CD4-positive, alpha-beta T cell treated with Interleukin-4 for 1 hour (primary cell): ENCODE measurements at places on chromosomes 6 and 20.

DNA sequence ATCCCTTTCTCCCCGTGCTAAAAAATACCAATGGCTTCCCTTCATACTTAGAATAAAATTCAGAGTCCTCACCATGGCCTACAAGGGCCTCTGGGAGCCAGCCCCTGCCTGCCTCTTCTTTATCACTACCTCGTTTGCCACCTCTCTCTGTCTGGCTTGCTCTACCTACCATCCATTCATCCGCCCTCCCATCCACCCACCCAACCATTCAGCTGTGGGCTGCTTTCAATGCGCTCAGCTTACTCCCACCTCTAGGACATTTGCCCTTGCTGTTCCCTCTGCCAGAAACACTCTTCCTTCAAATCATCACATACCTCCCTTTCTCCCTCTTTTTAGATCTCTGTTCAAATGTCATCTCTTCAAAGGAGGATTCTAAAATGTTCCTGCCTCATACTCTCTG is 44.4 kb downstream of the PACSIN1 start:
- no peak for DNase-seq

GRCh38 chr6:4797587-4797986 is 21.4 kb downstream of the CDYL start:
- no peak for DNase-seq

GRCh38 chr6:51203504-51203903 is 384.8 kb downstream of the TFAP2B start:
- no peak for DNase-seq

GRCh38 chr6:108735310-108736001 is 112.8 kb upstream of the ARMC2 start:
- DNase-seq, result no peak

- DNase-seq, result no peak
These were observed 14.3 kb downstream of the CRNKL1 start for GRCh38 chr20:20037960-20038359.

DNA sequence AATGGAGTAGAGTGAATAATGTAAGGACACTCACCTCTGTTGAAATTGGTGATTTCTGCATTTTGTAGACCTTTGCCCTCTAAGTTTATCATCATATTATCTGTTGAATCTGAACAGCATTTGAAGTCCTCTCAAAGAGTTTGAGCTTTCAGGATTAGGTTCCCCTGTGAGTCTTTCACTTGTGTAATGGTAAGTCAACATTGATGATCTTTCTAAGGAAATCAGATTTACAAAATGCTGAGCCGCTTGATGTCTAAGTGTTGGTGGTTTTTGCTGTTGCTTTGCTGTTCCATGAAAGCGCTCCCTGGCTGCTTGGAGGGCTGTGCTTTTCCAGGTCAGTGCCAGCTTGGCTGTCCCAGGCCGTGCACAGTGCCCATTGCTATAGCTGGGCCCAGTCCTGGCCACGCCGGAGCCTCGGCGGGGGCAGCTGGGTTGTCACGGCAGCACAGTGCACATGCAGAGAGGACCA is 33.8 kb upstream of the KIF25 start:
- no peak for DNase-seq

DNA sequence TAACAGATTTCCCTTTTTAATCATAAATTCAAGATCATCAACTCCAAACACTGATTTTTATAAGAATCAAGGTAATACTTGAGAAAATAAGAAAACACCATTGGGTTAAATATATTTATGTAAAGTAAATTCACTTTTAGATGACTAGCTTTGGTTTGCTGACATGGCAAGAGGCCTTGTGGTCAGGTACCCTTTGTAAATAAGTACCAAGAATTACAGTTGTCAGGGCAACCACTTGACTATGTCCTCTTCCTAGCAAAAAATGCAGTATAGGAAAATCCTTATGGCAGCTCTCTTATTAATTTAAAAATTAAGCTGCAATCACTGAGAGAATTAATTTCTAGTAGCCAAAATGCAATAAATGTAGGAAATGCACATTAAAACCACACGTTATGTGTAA is 153.8 kb downstream of the INSM1 start:
- no peak for DNase-seq

GRCh38 chr6:142819603-142820337 is 125.2 kb downstream of the HIVEP2 start:
- no peak for DNase-seq

DNA sequence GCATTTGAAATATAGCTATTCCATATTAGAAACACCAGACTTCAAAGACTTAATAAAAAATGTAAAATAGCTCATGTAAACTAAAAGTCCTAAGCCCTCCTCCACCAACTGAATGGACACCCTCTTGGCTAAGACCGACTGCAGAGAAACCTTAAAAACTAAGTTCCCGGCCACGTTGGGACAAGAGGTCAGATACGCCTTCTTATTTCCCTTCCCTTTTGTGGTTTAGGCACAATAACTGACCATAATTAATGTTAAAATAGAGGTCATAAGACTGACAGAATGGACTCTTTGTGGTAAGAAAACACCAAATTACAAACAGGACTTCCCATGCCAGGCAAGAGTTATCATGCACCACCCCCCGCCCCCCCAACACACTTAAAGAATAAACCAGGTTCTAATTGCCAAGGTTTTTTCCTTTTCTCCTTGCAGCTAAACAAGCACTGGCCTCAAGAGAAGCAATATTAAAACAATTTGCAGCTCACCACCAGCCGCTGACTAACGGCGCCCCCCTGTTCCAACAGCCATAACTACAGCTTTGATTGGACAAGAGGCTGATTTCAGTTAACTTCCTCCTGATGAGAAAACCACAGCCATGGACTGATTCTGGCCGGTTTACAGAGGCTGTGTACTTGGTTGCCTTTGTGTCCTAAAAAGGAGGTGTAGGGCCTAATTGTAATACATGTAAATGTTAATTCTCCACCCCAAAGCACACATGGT is 10.7 kb upstream of the LAMP5 start:
- DNase-seq, result no peak

GRCh38 chr20:36043892-36044515 is 75.6 kb downstream of the CNBD2 start:
- no peak for DNase-seq

DNA sequence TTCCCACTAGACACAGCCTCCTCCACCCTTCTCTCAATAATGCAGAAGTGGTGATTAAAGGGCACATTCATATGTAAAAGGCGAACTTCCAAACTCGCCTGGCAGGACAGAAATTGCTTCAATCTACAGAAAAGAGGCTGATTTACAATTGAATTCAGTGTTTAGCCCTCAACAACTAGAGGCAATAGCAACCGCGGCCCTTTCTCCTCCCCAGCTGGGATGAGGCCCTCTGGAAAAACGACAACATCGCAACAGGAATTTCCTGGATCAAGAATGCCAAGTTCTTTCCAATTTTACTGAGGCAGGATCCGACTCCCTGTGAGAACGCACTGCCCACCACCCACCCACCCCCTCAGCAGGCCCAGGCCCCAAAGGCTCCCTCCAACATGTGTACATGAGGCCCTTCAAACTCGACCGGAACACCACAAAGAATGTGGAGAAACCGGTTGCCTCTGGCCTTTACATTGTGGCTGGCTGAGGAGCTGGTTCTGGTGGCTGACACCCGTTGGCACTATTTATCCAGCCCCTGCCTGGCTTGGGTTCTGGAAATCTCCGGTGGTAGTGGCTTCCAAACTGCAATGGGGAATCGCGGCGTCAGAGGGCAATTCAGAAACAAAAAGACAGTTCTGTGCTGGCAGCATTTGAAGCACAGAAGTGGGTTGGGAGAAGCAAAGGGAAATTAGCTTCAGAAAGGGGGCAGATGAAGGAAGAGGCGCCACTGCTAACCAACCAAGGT is 36.8 kb downstream of the ZMYND8 start:
- no peak for DNase-seq

GRCh38 chr6:166365221-166365620 is 17.5 kb downstream of the MPC1 start:
- no peak for DNase-seq

- DNase-seq, result no peak
These were observed 32.7 kb upstream of the MANEA start for GRCh38 chr6:95544517-95545225.

DNA sequence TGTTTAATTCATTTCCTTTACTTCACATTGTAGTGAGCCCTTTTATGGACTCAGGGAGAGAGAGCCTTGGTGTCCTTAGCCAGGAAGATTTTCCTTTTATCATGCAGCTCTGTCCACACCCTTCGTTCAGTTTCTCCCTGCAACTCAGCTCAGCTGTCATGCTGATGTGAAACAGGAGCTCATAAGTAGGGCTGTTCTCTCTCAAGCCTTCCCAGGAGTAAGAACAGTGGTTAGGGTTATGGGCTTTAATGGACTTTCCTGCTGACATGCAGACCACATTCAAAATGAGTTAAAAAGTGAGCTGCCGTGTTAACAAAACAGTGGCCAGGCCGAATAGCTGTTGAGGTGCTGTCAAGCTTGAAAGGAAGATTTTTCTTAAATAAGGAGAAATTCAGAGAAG is 104.1 kb downstream of the BCKDHB start:
- DNase-seq, result no peak

GRCh38 chr6:118309337-118310093 is 238.6 kb upstream of the PLN start:
- no peak for DNase-seq

DNA sequence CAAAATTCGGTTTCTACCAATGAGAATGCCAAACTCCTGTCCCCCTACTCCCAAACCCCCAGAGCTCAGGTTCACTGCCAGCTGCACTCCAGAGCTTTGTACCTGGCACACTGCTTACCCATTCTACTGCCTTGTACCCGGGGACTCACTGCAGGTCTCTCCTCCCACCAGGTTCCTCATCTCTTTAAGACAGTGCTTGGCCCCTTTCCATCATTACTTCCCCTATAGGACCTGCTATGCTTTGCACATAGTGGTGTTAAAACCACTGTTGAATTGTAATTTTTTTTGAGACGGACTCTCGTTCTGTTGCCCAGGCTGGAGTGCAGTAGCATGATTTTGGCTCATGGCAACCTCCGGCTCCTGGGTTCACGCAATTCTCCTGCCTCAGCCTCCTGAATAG is 25.9 kb downstream of the LYRM4 start:
- DNase-seq, result no peak

DNA sequence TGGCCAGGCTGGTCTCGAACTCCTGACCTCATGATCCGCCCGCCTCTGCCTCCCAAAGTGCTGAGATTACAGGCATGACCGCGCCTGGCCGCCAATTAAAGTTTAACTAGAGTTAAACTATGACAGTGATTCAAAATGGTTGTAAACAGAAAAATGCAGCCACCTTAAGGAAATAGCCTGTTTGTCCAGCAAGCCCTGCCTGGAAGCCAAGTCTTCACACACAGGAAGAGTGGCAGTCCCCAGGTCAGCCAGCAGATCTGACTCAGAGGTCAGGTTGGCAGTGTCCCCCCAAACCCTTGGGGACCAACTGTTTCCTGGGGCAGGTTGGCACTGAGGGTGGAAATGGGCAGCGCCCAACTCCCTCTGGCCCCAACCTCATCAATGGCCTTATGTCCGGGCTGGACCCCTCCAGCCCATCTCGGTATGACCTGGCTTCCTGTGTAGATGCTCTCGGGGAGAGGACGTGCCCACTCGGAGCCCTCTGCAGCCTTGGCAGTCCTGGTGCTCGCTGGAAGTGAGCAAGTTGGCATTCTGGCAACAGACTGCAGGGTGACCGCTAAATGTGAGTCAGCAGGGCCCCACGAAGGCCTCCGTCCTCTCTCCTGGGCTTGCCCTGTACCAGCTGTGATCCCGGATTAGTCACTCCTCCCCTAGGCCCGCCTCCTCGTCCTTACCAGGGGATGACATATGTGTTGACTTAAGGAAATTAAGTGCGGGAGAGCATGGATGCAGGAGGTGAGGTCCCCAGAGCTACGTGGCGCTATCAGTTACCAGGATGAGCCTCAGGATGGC is 9.7 kb upstream of the HSP90AB1 start:
- DNase-seq, result peak; percentile 83

- no peak for DNase-seq
These were observed 24.0 kb downstream of the PBOV1 start for GRCh38 chr6:138194287-138194686.

- DNase-seq, result no peak
These were observed 96.0 kb downstream of the DTD1 start for GRCh38 chr20:18683839-18684238.

DNA sequence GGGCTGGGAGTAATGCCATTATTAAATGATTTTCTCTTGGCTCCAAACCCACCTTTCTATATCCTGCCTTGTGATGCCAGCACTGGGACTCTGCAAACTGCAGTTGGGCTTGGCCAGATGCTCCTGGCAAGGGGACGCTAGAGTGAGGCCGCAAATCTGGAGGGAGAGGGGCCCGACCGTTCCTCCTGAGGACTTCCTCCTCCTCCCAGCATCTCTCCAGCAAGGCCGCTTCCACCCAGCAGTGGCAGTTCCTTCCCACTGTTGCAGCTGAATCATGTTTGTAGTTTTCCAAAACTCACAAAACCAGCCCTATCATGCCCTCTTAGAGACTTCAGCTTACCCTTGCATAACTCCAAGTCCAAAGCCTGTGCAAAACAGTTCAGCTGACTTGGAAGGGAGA is 244.4 kb downstream of the FOXA2 start:
- no peak for DNase-seq

DNA sequence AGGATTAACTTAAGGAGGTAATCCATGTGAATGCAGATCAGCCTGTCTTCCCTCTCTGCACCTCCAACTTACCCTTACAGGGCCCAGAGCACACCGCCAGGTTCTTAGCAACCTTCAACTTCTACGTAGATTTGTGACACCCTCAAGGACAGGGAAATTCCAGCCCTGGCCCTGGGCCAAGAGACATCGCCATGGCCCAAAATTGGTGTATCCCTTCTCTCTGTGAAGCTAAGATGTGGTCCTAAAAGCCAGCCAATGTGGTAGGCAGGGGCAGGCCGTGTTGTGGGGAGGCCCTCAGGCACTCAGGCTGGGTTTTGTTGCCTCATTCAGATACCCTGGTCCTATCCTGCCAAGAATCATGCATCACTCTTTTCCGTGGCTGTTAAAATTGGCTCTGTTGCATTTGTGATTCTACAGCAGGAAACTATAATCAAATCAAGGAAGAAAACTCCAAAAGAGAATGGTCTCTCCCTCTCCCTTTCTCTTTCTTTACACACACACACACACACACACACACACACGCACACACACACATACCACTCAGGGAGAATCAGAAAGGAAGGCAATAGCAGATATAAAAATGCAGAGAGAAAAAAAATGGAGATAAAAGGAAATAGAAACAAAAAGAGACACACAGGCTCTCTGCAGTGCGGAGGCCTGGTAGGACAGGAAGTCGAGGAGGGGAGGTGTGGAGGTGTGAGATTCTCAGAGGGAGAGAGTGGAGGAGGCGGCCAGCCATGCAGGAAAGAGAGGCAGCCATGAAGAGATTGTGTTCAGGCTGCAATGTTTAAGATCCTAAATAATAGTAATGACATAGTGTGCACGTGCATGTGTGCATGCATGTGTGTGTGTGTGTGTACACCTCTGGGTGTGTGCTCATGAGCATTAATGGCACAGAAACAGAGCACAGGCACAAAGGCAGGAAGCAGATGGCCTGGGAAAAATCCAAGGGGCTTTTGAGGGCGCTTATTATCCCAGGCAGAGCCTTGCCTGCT is 201.8 kb upstream of the LRFN2 start:
- DNase-seq, result peak; percentile 44

GRCh38 chr6:99287523-99287922 is 62.0 kb downstream of the FAXC start:
- no peak for DNase-seq
